ENCODE measurements at places on chromosomes 3 and 15.

GRCh38 chr15:60643555-60643954 lies 164.6 kb upstream of the ICE2 start:
- H3K4me3 ChIP-seq = no peak overlapping the region

DNA sequence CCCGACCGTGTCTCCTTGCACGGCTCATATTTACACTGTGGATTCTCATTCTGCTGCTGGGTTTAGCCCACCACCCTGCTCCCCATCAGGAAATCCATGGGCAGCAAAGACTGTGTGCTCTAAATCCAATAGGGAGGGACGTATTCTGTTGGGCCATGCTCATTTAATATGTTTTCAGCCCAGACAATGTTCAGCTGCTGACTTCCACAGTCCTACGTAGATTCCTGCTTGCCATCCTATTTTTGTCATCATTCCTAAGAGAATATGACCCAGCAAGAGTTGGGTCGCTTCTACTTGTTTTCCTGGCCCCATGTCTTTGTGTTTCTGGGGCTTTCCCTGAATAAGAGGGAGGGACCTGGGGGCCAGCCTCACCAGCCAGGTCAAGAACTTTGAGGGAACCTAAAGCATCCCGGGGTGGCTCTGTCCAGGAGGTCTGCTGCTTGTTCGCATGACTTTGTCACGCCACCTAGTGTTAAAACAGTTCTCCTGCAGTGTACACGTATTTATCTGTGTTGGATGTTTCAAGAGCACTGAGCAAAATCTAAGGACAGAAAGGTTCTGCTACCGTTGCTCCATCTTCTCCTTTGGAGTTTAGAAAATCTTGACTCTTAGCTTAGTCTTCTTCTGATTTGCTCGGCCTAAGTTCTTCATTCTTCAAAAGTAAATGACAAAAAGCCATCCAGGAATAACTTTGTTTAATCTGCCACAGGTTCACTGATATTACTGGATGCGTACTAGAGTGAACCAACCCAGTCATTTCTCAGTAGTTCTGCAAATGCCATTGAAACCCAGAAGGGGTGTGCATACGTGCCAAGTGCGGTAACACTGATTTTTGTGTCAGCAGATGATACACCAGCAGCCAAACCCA lies 79.8 kb upstream of the NR2E3 start:
- H3K4me3 ChIP-seq = no peak overlapping the region
- H3K27me3 ChIP-seq = no peaks in the 10 kb centered on the region

- no peaks in the 10 kb centered on the region for H3K4me1 ChIP-seq
- H3K4me3 ChIP-seq = no peak overlapping the region
- no peaks in the 10 kb centered on the region for H3K36me3 ChIP-seq
- H3K27ac ChIP-seq = no peak overlapping the region
Measured at GRCh38 chr15:58407236-58407775, 24.5 kb upstream of the LIPC start.

DNA sequence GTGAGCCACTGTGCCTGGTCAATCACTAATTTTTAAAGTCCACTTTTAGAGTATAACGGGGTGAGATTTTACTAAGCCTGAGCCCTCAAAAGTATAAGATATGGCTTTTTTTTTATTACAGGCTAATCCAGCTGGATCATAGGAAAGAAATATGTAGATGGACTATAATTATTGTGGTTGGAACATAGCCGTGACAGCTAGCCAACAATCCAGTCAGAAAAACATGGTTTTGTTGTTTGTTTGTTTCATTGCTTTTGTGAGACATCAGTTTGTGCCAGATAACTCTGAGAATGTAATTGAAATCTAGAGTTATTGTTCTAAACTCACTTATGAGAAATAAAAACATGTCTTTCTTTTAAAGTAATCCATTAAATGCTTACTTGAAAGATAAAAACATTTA lies 37.3 kb upstream of the ATOSA start:
- no peak overlapping the region for H3K27ac ChIP-seq
- no peaks in the 10 kb centered on the region for H3K4me1 ChIP-seq
- no peak for DNase-seq
- H3K4me3 ChIP-seq = no peak overlapping the region
- H3K36me3 ChIP-seq = no peaks in the 10 kb centered on the region

DNA sequence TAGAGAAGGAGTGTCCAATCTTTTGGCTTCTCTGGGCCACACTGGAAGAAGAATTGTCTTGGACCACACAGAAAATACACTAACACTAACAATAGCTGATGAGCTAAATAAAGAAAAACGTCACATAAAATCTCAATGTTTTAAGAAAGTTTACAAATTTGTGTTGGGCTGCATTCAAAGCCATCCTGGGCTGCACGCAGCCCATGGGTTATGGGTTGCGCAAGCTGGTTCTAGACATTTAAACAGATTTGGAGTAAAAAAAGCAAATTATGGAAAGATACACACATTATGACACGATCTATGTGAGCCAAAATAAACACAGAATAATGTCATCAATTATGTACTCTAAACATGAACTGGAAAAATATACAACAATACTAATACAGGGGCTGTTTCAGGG lies 703.3 kb upstream of the LMCD1 start:
- no peak overlapping the region for H3K27ac ChIP-seq
- H3K4me3 ChIP-seq = no peak overlapping the region
- no peaks in the 10 kb centered on the region for H3K27me3 ChIP-seq
- no peak for DNase-seq

Measured in HFFc6 (cell line).